ENCODE measurements at places on chromosomes 12 and 14. TPM values are rescaled to one million over a fixed set of nuclear protein-coding genes. Genes with fewer than 3 reads are reported as not detected.

The ASPG gene
- total RNA-seq, result not detected

The MYL6B gene
- total RNA-seq, result 70.0 TPM

The PAPLN gene
- 10.1 TPM for total RNA-seq

The CLBA1 gene
- total RNA-seq, result 6.5 TPM

The SLC10A1 gene
- total RNA-seq, result not detected

The AGAP2 gene
- total RNA-seq, result 0.29 TPM

The GDF3 gene
- total RNA-seq, result 0.96 TPM

The MYH6 gene
- not detected for total RNA-seq

The KRT72 gene
- total RNA-seq, result not detected
